Neural progenitor cell (in vitro differentiated cells): ENCODE measurements at places on chromosomes 12 and 14.

DNA sequence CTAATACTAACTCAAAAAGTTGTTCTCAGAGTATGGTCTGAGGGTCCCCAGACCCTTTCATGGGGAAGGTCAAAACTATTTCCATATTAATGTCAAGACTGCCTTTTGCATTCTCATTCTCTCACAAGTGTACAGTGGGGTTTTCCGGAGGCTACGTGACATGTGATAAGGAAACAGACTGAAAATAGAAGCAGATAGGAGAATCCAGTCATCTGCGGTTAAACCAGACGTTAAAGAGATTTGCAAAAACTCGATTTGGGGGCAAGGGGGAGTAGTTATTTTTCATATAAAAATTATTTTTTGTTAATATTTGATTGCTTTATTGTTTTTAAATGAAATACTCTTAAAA is 1.0 kb upstream of the NAP1L1 start:
- no peak for DNase-seq

DNA sequence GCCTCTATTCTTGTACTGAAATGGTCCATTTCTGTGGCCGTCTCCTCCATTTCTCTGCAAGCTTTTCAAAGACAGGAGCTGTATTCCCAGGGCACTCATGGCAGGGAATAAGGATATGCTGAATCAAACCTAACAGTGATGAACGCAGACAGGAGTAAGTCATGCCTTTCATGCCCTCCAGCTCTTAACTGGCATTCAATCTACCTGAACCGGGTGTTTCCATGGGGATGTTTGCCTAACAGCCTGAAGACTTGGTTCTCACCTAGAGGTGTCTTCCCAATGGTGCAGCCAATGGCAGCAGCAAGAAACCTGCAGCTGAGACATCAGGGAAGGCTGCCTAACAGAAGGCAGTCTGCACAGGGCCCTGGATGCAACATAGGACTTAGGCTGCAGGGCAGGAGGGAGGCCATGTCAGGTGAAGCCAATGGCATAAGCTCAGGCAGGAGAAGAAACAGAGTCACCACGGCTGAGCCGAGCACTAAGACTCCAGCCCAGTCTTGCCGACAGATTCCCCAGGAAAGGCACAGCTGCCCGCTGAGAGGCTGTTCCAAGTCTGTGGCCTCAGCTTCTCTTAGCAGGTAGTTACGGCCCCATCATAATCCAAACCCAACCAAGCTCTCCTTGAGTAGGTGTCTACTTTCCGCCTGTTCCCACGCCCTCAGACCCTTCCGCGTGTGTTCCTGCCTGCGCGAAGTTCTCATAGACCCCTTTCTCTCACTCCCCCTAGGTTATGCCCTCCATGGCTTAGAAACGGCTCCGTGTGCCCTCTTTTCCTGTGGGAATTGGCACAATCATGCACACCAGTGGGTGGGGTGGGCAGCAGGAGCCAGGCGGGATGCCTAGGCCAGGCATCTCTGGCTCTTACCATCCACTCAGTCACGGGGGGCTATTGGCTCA is 44.1 kb downstream of the VWF start:
- DNase-seq, result no peak

GRCh38 chr12:50224026-50224692 is 57.0 kb upstream of the CERS5 start:
- DNase-seq, result peak; percentile 38

GRCh38 chr12:119060847-119061796 is 79.8 kb downstream of the SRRM4 start:
- peak; percentile 89 for DNase-seq
